Foreskin keratinocyte (primary cell): ENCODE measurements at places on chromosomes 6 and 20. TPM values are rescaled to one million over a fixed set of nuclear protein-coding genes. Genes with fewer than 3 reads are reported as not detected.

The RIPOR2 gene
- total RNA-seq = 0.04 TPM in 1 of 2 replicates, not detected in the other

The PPP1R14C gene
- total RNA-seq = 32.5 and 36.4 TPM in 2 replicates

The NKAIN2 gene
- not detected in 2 replicates for total RNA-seq

The SSTR4 gene
- total RNA-seq = not detected in 2 replicates

The SS18L1 gene
- total RNA-seq = 7.7 and 8.1 TPM in 2 replicates

The SIRPB1 gene
- total RNA-seq = 0.99 and 1.1 TPM in 2 replicates

The ISM1 gene
- total RNA-seq = 1.1 and 2.6 TPM in 2 replicates

The OPRL1 gene
- total RNA-seq = 0.10 and 0.14 TPM in 2 replicates

The C6orf52 gene
- 1.1 and 1.2 TPM in 2 replicates for total RNA-seq

The RBM39 gene
- 156 and 159 TPM in 2 replicates for total RNA-seq

The TPBG gene
- 46.7 and 49.5 TPM in 2 replicates for total RNA-seq

The GPR63 gene
- 2.8 and 3.2 TPM in 2 replicates for total RNA-seq

The C20orf202 gene
- total RNA-seq = not detected in 2 replicates

The C20orf144 gene
- total RNA-seq = 0.07 TPM in 1 of 2 replicates, not detected in the other

The FAM83B gene
- total RNA-seq = 42.6 and 44.2 TPM in 2 replicates

The DZANK1 gene
- total RNA-seq = 1.8 and 2.0 TPM in 2 replicates

The PRND gene
- total RNA-seq = not detected in 2 replicates

The TRIM40 gene
- not detected in 2 replicates for total RNA-seq

The GJA10 gene
- not detected in 2 replicates for total RNA-seq

The UNC5CL gene
- 0.17 and 0.28 TPM in 2 replicates for total RNA-seq

The FAM162B gene
- total RNA-seq = not detected in 2 replicates

The PKIB gene
- 1.4 and 2.9 TPM in 2 replicates for total RNA-seq

The FKBP5 gene
- 42.2 and 59.4 TPM in 2 replicates for total RNA-seq

The SMLR1 gene
- total RNA-seq = not detected in 2 replicates

The SRSF12 gene
- 0.32 and 0.51 TPM in 2 replicates for total RNA-seq

The ZNF391 gene
- total RNA-seq = 3.5 and 3.8 TPM in 2 replicates

The MUC22 gene
- not detected in 2 replicates for total RNA-seq

The LRRC1 gene
- 22.5 and 23.6 TPM in 2 replicates for total RNA-seq

The LIN28B gene
- total RNA-seq = not detected in 2 replicates

The TGM2 gene
- total RNA-seq = 17.4 and 41.2 TPM in 2 replicates

The VWA7 gene
- 0.34 and 0.46 TPM in 2 replicates for total RNA-seq

The PARD6B gene
- total RNA-seq = 4.3 and 5.2 TPM in 2 replicates

The SLC52A3 gene
- 2.1 and 2.3 TPM in 2 replicates for total RNA-seq

The LINC00237 gene
- total RNA-seq = not detected in 2 replicates

The LTB gene
- 0.92 and 1.4 TPM in 2 replicates for total RNA-seq

The FAM110A gene
- total RNA-seq = 18.4 and 18.8 TPM in 2 replicates

The AIF1 gene
- not detected in 2 replicates for total RNA-seq

The WFDC6 gene
- total RNA-seq = not detected in 2 replicates

The TREML2 gene
- total RNA-seq = 0.07 and 0.17 TPM in 2 replicates

The MAFB gene
- 0.18 and 0.34 TPM in 2 replicates for total RNA-seq

The MAPK13 gene
- total RNA-seq = 34.0 and 36.5 TPM in 2 replicates

The SYTL3 gene
- 0.95 and 1.1 TPM in 2 replicates for total RNA-seq

The EMILIN3 gene
- 0.04 TPM in 1 of 2 replicates, not detected in the other for total RNA-seq

The CLIC5 gene
- not detected in 2 replicates for total RNA-seq

The KIF25 gene
- not detected in 2 replicates for total RNA-seq
